Adrenal gland (tissue), 19 donors: ENCODE measurements at places on chromosomes 3 and 15. TPM values are rescaled to one million over a fixed set of nuclear protein-coding genes. Genes with fewer than 3 reads are reported as not detected.
A peak's percentile ranks its signal among the peaks of the same experiment; 100 is the strongest.

DNA sequence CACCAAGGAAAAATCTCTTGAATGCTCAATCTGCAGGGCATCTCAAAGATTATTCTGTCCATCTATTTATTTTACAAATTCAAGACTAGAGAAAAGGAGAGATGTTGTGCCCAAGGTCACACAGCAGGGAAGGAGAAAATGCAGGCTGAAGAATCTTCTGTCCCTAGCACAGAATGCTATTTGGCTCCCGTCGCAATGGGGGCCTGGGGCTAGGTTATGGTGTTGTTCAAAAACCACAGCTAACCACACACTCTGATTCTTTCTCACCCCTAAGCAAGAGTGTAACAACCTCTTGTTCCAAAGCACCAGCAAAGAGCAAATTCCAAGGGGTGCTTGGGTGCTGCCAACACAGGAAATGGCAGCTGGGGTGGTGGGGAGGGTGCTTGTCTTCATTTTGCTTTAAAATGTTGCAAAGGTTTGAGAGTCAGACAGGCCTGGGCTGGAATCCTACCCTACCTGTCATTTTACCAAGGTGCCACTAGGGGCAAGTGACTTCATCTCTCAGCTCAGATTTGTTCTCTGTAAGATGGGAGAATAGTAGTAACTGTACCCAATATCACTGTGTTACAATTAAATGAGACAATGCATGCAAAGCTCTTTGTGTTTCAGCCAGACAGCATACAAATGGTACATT lies 112.5 kb downstream of the ADAMTS9 start:
- DNase-seq = no peak

DNA sequence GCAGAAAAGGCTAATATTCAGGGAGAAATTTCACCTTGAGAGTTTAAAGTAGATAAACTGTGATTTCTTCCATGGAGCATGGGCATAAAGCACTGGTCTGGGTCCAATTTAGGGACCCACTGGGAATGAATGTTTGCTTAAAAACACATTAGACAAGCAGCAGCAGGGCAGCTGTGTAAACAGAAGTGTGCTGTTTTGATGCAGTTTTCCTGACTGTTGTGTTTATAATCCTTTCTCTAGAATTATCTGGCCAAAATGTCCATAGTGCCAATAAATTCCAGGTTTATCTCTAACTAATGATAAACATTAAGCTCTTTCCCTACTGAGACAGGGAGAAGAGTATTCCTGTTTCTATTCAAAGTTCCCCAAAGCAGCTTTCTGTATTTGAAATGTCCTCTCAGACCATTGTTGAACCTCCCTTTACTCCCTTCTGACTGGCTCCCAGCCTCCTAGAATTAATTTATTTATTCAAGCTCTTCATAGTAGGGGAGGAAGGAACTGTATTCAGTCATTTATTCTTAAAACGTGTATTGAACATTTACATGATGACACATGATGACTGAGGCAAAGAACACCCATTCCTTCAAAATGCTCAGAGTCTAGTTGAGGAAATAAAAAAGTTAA lies 7.0 kb upstream of the TM4SF18 start:
- DNase-seq = no peak

GRCh38 chr15:63834500-63835210 lies 907 bp upstream of the HERC1 start:
- DNase-seq = no peak

GRCh38 chr3:18114894-18115293 lies 310.2 kb downstream of the SATB1 start:
- no peak for DNase-seq

DNA sequence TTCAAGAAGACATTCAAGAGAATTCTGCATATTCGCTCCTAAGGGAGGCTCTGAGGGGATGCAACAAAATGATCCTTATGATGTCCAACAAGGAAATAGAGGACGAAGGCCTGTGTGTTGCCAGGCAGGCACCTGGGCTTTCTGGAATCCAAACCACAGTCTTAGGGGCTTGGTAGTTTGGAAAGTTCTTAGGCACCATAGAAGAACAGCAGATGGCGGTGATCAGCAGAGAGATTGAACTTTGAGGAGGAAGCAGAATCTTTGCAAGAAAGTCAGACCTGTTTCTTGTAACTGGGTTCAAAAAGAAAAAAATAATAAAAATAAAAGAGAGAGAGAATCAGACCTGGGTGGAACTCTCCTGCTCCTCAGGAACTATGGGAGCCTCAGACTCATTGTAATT lies 11.7 kb upstream of the ATG7 start:
- no peak for DNase-seq

- DNase-seq = no peak
Measured at GRCh38 chr3:187024536-187025226, 94.4 kb downstream of the ST6GAL1 start.

DNA sequence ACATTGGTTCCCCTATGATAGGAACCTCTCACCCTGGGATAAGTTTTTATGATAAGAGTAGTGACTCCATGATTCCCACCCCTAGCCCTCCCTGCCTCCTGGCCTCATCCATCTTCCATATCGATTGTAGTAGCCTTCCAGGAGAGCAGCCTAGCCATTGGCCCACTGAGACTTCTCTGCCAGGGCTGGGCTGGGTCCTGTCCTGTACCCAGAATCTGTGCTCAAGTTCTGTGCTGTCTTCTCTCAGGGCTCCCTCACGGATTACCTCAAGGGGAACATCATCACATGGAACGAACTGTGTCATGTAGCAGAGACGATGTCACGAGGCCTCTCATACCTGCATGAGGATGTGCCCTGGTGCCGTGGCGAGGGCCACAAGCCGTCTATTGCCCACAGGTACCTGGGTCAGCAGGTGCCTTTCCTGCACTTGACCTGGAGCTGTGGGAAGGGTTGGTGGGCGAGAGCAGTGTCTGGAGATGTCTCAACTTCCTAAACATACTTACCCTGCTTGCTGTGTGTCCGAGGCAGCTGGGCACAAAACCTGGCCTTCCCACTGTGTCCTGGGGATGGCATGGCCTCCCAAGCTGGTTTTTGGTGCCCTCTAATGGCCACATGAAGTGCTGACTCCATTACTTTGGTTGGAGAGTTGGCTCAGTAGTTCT lies 16.6 kb upstream of the EXOG start:
- peak; percentile 90 for DNase-seq

DNA sequence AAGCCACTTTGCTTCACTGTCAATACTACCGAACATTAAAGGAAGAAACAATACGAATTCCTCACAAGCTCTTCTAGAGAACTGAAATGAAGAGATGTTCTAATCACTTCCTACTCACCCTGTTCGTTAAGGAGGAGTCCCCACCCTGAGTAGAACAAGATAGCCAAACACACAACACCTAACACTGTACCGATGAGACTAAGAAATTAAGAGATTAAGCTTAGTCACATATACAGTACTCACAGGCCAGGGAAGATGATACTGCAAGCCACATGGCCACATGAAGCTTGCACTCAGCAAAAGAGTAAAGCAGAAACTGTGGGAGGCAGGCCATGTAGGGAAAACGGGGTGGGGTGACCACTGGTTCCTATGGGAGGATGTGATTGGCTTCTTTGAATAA lies 48.0 kb downstream of the CGGBP1 start:
- DNase-seq = no peak

- DNase-seq = no peak
Measured at GRCh38 chr3:16704941-16705340, 99.7 kb upstream of the DAZL start.

CEP19 gene
- 4.0 TPM for total RNA-seq

RASL12 gene
- total RNA-seq = 2.7 TPM

DNA sequence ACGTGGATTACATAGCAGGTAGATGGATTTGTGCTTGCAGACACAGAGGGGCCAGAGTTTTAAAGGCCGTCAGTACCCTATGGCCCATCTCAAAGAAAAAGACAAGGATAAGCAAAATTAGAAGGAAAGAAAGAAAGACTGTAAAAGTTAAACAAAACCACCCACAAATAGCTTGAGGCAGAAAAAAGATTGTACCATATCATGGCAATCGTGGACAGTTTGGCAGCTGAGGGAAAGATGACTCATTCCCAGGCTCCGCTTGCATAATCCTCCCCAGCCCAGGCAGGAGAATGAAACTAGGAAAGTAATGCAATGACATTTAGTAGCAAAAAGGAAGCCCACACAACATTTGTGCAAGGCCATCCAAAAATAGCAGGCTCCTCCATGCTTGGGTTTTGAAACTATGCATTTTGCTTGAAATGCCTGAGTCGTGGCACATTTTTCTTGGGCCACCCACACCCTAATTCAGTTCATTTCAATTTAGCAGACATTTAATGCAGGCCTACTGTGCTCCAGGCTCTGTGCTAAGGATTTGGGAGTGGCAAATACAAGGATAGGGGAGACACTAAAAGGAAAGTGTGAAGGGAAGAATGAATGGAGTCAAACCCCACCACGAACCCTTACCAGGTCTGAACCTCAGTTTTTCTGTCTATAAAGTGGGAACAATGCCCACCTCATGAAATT lies 40.9 kb upstream of the SMAD3 start:
- DNase-seq = peak; percentile 91

KNL1 gene
- total RNA-seq = 1.5 TPM
